ENCODE measurements at places on chromosomes 7 and 10.

- no peak for DNase-seq
These were observed 205.5 kb upstream of the KLF14 start for GRCh38 chr7:130939321-130940095.

GRCh38 chr10:16770670-16771069, 46.6 kb downstream of the RSU1 start:
- DNase-seq: no peak

DNA sequence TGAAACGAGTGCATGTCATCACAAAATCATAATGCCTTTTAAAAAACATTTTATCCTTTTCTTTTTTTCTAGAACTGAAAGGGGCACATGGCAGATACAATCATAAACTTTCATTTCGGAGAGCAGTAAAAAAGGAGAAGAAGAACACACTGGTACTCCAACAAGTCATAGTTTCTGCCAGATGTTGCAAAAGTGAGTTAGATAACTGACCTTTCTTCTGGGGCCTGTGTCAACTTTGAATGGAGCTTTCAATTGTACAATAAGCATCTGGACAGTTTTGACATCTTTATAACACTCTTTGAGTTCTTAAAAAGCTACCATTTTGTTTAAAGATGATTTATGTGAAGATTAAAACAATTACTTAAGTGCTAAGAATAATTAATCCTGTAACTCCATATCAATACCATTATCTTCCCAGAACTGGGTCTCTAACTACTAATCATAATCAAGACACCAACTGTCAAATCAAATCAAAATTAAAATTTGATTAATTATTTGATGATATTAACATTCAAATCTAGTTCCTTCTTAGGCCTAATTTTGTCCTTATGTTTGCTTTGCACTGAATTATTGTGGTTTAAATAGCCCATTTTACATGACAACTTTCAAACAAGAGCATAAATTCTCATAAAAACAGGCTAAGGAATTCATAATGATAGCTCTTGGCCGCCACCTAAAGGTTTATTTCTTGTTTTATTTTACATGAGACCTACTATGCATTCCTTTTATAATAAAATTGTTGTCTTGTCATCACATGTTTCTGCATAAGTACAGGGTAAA, 19.5 kb upstream of the ITGB8 start:
- DNase-seq: peak; percentile 60

DNA sequence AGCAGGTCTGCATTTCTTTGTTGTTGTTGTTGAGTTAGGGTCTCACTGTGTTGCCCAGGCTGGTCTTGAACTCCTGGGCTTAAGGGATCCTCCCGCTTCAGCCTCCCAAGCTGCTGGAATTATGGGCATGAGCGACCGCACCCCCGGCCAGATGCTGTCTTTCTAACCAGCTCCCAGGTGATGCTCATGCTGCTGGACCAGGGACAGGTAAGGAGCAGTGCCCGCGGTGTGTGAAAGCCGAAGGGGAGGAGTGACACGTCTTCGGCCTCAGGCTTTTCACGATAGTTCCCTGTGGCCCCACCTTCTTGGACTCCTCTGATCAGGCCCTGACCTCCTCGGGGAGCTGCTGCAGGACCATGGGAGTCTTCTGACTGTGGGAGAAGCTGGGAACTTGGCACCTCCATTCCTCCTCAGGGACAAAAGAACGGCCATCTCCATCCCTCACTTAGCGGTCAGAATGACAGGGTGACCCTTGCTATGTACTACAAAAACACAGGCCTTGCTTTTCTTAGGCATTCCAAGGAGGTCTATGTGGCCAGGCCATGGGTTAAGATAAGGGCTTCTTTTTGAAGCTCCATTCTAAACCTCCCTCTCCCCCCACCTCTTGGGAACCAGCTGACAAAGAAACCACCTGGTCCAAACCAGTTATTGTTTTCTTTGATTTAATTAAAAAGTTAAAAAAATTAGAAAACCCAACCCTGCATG, 5.5 kb downstream of the SFRP5 start:
- DNase-seq: no peak

- DNase-seq: no peak
These were observed 519.1 kb upstream of the AKR1E2 start for GRCh38 chr10:4306871-4307270.

DNA sequence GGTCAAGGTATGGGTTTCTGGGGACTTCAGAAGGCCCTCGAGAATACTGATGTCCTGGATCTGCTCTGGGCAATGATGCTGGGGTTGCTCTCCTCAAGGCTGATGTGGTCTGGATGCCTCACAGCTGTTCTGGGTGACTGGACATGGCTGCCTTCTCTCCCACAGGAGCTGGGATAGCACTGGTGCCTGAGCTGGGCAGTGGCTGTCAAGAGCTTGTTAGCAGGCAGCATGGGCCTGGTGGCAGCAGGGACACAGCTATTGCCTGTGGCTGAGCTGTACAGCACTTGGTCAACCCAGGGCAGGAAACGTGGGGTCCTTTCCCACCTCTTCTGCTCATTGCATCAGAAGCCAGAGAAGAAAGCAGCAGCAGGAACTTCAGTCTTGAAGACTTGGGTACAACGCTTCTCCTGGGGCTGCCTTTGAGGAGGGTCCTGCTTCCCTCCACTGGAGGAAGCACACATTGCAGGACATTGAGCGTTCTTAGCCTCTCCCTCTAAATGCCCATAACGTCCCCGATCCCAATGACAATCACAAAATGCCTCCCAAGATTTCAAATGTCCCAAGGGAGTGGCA, 13.0 kb downstream of the ADCYAP1R1 start:
- DNase-seq: no peak

DNA sequence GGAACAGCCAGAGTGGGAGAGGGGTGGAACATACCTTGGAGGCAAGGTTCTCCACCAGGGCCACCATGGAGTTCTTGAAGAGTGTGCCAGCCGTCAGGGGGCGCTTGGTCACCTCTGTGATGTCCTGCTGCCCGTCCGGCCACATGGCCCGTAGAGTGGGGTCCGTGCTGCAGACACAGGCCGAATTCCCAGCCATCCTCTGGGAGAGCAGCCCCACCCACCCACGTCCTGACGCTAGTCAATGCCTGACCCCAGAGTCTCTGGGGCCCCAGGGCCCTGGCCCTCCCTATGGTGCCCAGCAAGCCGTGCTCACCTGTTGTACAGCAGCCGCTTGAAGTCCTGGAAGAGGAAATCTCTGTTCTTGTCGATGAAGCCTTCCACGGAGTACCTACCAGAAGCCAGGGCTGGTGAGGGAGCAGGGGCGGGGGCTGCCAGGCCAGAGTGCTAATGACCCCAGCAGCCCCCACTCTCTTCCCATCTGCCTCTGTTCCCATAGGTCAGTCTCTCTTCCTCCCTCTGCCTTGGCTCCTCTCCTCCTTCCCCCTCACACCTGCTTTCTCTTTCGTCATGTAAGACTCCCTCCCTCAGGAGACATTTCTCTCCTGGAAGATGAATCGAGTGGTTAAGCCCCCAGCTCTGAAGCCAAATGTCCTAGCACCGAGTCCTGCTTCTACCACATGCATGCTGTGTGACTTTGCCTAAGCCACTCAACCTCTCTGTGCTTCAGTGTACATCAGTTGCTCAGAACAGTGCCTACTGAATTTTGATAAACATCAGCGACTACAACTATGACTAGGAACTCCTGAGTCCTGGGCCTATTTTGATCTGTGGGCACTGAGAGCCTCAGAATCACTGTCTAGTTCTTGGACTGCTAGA, 11.0 kb downstream of the MYO1G start:
- DNase-seq: no peak

GRCh38 chr7:39383136-39383535, 183.1 kb upstream of the YAE1 start:
- DNase-seq: peak; percentile 33

DNA sequence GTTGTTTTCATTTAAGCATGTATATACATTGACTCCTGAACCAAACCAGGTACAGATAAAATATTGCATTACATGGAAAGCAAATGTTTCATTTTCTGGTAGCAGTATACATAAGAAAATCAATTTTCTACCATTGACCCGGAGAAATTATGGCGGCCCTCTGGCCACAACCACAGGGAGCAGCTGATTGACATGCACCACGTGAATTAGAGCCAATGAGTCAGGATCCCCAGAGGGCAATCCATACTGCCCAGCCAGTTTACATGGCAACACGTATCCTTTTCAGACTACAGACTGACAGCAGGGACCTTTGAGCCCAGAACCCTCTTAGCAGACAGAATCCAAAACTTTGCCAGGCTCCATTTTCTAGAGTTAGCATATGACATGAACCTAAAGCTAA, 272.2 kb upstream of the NEBL start:
- DNase-seq: no peak

DNA sequence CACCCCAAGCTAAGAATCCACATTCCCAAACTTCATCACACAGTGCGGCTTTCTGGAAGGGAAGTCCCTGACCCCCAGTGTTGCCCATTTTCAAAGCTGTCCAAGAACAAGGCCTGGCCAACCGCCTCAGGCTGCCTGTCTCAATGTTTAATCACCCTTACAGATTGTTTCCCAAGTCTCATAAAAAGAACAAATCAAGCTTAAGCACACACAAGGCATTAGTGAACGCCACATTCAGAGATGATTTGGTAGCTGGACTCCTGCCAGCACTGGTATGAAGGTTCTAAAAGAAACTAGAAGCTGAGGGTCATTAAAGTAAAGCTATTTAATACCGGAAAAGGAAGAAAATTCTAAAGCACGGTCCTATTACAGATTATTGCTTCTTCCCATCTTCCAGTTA, 35.6 kb downstream of the C10orf90 start:
- peak; percentile 22 for DNase-seq

DNA sequence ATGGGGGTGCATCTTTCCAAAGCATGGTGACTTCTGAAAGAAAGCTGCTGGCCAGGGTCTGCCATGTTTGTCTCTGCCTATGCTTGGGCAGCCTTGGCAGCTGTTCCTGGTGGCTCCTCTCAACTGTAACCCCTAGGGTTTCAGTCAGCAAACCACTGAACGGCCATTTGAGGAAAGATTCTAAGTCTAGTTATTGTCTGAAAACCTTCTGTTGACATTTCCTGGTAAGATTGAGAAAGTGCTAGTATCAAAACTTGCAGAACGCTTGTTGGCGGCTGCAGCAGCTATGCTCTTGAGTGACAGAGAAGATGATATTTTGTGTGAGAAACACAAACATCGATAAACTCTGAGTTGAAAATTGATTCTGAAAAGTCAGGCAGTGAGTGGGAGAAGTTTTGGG, 523.1 kb downstream of the LRMDA start:
- no peak for DNase-seq

DNA sequence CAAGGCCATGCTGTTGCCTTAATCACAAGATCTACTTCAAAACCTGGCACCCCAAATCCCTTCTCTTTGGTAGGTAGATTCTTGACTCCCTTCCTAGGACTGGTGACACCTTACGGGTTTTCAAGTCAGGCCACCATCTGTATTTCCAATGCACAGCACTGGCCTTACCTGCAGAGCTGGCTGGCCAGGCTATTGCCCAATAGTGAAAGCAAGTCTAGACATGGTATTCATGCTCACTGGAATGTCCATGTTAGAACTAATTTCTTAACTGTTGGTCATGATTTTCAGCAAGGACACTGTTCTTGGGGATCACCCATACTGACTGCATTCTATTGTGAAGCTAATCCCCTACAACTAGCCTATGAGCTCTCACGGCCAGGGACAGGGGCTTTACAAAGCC, 313.1 kb upstream of the RNF32 start:
- no peak for DNase-seq

DNA sequence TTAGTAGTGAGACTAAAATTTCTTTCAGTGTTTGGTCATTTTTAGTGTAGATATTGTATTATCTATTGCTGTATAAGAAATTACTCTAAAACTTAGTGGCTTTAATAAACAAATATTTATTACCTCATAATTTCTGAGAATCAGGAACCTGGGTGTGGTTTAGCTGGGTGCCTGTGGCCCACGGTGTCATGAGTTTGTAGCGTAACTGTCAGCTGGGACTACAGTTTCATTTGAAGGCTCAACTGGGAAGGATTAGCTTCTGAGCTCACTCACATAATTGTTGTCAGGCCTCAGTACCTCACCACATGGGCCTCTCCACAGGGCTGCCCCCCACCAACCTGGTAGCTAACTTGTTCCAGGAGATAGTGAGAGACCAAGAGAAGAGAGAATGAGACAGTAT, 98.5 kb downstream of the SRI start:
- no peak for DNase-seq

GRCh38 chr7:102284399-102284798, 2.3 kb upstream of the SH2B2 start:
- no peak for DNase-seq

- DNase-seq: peak; percentile 41
These were observed 141.7 kb upstream of the PFKP start for GRCh38 chr10:2925631-2926030.

GRCh38 chr10:84415539-84416244, 87.3 kb downstream of the CCSER2 start:
- no peak for DNase-seq

DNA sequence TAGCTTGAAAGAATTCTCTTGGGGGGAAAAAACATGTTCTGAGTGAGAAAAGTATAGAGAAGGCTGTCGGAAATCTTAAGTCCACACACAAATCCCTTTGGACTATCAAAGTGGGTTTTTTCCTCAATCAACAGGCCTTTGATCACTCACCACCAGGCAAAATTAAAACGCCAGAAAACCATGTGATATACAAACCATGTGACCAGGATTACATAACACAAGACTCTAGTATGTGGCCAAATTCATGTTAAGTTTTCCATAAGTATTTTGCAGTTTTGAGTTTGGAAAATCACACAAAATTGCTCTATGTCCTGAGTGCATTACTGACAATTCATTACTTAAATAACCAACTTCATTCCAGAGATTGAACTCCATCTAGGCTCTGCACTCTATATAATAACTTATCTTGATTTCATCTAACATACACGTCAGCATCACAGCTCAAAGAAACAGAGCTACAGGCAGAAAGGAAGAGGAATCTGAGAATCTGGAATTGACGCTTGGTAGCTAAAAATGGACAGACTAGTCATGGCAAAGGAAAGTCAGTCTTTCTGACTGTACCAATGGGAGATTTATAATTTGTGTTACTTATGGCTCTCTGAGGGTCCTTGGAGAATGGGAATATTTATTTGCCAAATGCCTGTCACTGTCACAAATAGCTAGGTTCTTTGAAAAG, 383.5 kb downstream of the SFMBT2 start:
- no peak for DNase-seq

DNA sequence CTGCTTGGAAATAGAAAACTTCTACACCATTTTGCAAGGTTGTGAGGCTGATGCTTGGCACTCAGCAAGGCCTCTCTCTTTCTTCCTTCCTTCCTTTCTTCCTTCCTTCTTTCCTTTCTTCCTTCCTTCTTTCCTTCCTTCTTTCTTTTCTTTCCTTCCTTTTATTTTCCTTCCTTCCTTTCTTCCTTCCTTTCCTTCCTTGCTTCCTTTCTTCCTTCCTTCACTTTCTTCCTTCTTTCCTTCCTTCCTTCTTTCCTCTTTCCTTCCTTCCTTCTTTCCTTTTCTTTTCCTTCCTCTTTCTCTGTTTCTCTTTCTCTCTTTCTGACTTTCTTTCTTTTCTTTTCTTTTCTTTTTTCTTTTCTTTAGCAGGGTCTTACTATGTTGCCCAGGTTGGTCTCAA, 460.4 kb downstream of the KCNMA1 start:
- DNase-seq: no peak

Measured in fibroblast of skin of abdomen (primary cell).